Fibroblast of lung (primary cell): ENCODE measurements at places on chromosomes 13 and 19. TPM values are rescaled to one million over a fixed set of nuclear protein-coding genes. Genes with fewer than 3 reads are reported as not detected.

GRCh38 chr13:81230386-81230785 is 889.5 kb upstream of the SPRY2 start:
- DNase-seq, result no peak

The PSG1 gene
- total RNA-seq, result 0.51 and 1.3 TPM in 2 replicates

DNA sequence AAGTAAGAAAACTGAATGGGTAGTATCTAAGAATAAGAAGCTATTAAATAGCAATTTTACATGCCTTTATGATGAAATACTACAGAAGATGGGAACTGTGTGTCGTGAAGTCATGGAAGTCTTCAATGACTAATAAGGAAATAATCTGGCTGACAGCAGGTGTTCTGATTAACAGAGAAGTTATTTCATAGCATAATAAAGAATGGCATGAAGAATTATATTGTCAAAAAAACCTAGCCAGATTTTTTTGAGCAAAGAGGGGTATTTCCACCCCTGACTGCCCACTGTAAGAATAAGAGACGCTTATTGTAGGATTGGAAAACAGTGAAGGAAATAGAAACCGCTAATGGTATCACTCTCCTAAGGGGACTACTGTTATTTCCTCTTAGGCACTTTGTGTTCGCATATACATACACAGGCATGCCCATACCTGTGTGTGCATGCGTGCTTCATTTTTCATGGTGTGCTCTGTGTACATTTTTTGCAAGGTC is 318.8 kb downstream of the SHISA2 start:
- DNase-seq, result no peak

DNA sequence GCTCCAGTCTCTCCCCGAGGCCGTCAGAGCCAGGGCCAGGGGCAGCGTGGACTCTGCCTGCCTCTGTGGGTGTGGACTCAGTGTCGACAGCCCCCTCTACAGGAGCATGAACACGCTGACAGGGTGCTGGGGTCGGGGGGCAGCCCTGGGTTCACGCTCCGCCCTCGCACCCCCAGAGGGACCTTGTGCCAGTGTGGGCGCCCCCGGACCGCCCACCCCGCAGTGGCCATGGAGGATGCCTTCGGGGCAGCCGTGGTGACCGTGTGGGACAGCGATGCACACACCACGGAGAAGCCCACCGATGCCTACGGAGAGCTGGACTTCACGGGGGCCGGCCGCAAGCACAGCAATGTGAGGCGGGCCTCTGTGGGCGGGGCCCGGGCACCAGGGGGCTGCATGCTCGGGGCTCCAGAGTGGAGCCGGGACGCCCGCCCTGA is 8.3 kb downstream of the TRPM4 start:
- DNase-seq, result no peak

The ZNF235 gene
- 2.8 and 5.8 TPM in 2 replicates for total RNA-seq

GRCh38 chr13:25890671-25891212 is 161.1 kb downstream of the SHISA2 start:
- DNase-seq, result no peak
